ENCODE measurements at places on chromosomes 4 and X.

DNA sequence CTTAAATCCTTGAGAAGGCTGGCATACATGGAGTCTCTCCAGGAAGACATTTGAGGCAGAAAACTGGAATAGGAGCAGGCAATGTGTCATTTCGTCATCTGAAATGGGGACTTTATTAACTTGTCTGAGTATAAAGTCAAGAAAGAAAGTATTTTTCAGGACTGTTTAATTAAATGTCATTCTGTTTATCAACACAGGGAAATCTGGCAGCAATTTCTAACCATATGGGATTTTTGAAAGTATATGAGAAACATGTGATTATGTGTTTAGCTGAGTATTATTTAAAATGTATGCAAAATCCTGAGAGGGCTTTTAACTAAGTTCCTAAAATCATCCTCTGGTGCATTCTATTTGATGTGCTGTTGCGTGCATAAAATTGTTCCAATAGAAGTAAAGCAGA is 3.9 kb upstream of the FAM9A start:
- DNase-seq, result no peak

- DNase-seq, result no peak
These were observed 27.2 kb upstream of the SEC24B start for GRCh38 chr4:109406337-109406931.

DNA sequence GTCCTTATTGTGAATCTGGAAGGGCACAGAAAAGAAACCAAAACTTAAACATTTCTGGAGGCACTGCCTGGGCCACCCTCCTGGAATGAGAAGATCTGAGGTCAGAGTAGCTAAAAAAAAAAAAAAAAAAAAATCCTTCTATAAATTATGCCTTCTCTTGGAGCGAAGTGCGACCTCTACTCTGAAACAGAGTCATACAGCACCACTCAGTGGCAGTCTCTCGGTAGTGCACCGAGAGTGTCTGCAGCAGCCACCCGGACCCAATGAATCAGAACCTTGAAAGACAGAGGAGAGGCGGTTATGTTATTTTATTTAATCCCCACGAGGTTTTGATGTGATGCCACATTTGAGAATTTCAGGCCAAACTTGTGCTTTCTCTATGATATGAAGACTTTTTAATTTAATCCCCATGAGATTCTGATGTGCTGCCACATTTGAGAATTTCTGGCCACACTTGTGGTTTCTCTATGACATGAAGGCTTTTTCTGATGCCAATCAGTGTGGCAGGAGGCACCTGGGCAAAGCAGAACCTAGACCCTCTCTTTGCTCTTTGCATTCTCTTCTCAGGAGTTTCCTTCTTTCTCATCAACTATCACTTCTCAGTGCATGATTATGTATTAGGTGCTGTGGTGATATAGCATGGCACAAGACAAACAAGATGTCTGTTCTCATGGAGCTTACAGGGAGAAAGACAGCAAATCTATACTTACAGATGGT is 5.6 kb upstream of the CT47C1 start:
- DNase-seq, result peak; percentile 44

DNA sequence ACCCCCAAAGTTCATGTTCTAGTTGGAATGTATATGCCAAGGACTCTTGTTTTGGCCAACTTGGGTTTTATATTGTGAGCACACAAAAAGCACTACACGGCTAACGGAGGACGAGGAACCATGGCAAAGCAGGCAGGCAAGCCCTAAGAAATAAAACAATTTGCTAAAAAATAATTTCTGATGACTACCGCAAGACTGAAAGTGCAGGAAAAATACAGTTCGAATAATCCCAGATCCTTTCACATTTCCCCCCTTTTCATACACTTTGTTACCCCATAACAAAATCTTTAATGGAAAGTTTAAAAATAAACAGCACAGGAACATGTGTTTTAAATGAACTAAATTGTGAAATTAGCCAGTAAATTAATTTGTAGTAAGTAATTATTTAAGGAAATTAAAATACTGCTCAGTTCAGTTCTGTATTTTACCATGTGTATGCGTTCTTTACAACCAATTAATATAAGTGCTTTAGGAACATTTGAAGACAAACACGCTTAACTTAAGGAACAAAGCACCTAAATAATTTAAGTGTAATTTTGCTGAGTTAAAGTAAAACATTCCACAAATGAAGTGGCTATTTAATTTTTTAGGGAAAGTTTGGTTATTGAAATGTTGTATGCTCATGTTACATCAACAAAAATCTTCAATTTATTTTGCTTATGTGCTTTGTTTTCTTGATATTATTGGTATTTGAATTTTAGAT is 12.4 kb upstream of the PITX2 start:
- DNase-seq, result no peak

- DNase-seq, result no peak
These were observed 8.5 kb downstream of the SMS start for GRCh38 chrX:21948897-21949578.

Measured in stimulated activated CD4-positive, alpha-beta T cell treated with anti-CD3 and anti-CD28 coated beads, Interleukin-2, amount 100 ng/mL, for 24 hours (primary cell).